ENCODE measurements at places on chromosomes 1 and 21. TPM values are rescaled to one million over a fixed set of nuclear protein-coding genes. Genes with fewer than 3 reads are reported as not detected.
A peak's percentile ranks its signal among the peaks of the same experiment; 100 is the strongest.

DNA sequence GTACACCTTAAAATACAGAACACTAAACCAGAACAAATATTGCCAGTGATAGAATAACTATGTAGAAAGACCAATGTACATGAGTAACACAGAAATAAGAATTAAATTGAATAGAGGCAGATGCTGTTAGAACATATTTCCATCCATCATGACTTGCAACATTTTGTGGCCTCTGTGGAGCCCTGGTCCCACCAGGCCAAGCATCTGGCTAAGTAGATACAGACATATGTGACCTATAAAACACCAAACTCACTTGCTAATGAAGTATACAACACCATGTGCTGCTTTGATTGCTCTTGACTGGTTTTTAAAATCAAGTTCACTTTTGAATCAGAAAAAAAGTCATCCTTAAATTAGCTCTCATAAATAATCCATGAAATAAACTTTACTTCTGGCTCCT, 20.5 kb downstream of the SLC19A2 start:
- H3K36me3 ChIP-seq, result no peaks in the 10 kb centered on the region
- peaks cover 3% of the 10 kb centered on the region for H3K4me1 ChIP-seq
- no peak overlapping the region for H3K4me3 ChIP-seq

DNA sequence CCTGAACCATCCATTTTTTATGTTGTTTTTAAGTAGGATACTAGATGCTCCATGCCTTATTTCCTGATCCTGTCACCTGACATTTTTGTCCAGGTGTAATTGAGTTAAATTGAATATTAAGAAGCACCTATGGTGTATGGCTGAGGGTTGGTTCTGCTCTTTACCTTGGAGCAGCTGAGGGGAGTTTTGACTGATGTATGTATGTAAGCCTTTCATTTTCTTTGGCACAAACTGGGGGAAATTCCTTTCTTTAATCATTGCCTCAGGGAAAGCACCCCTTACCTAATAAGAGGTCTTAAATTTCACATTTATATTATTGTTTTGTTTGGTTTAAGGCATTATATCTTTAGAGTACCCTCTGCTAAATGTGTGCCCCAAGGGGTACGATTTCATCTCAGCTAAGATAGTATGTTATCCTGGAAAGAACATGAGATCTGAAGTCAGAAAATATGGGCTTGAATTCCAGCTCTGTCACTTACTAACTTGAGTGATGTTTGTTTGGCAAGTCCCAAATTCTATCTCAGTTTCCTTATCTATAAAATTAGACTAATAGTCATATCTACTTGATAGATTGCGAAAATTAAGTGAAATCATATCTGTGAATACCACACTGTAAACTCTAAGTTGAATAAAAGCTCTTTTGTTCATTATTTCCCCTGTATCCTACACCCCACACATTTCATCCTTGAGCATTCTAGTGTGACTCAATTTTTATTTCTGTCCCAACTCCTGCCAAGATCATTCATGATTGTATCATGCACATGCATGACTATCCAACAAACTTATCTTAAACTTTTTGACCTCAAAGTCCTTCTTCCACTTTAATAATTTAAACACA, 57.7 kb upstream of the NUF2 start:
- no peak overlapping the region for H3K4me3 ChIP-seq
- DNase-seq, result no peak
- H3K27me3 ChIP-seq, result no peaks in the 10 kb centered on the region
- no peaks in the 10 kb centered on the region for H3K36me3 ChIP-seq
- no peak overlapping the region for H3K27ac ChIP-seq

Gene SLC45A1
- total RNA-seq, result 7.2 TPM

DNA sequence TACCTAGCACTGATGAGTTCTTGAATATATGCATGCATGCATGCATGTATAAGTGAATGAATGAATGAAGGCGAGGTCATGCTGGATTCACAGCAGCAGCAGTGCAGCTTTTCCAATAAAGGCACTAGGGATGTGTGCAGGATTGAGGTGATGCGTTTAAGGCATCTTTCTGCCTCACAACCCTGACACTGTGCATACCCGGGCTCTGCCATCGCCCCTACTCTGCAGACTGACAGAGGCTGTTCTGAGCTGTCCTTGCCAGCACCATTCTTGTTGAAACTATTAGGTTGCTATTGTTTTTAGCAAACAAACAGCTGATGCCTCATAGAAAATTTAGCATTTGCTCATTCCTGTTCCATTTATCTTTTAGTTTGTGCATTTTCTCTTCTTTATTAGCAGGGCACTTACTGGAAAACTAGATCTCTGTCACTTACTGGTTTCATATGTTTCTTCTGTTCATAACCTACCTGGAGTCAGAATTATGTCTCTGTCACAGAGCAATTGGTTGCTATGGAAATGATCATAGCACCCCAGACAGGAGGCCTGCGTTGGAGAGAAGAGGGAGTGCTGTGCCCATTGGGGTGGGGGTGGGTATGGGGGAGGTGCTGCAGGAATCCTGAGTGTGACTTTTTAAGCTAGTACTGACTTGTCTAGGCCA, 79.0 kb downstream of the CD58 start:
- no peaks in the 10 kb centered on the region for H3K4me1 ChIP-seq
- H3K4me3 ChIP-seq, result no peak overlapping the region
- no peaks in the 10 kb centered on the region for H3K36me3 ChIP-seq
- no peak overlapping the region for H3K27ac ChIP-seq

Gene KCNJ9
- not detected for total RNA-seq

Gene HRNR
- not detected for total RNA-seq

GRCh38 chr1:48817505-48818114, 40.9 kb upstream of the BEND5 start:
- H3K27me3 ChIP-seq, result no peaks in the 10 kb centered on the region
- no peak overlapping the region for H3K4me3 ChIP-seq
- DNase-seq, result peak; percentile 44
- H3K36me3 ChIP-seq, result no peaks in the 10 kb centered on the region

- H3K36me3 ChIP-seq, result no peaks in the 10 kb centered on the region
- H3K27ac ChIP-seq, result peak overlapping the region; percentile 47
- H3K4me3 ChIP-seq, result peak overlapping the region; percentile 95
- peaks cover 4% of the 10 kb centered on the region for H3K4me1 ChIP-seq
Observed at GRCh38 chr1:179082333-179082998, 596 bp downstream of the TOR3A start.

GRCh38 chr1:151478923-151479322, 19.6 kb upstream of the POGZ start:
- no peaks in the 10 kb centered on the region for H3K4me1 ChIP-seq
- no peak overlapping the region for H3K27ac ChIP-seq
- no peaks in the 10 kb centered on the region for H3K36me3 ChIP-seq

- no peaks in the 10 kb centered on the region for H3K27me3 ChIP-seq
- H3K4me1 ChIP-seq, result peaks cover 3% of the 10 kb centered on the region
- H3K36me3 ChIP-seq, result no peaks in the 10 kb centered on the region
Observed at GRCh38 chr1:9890224-9890731, 19.8 kb downstream of the CTNNBIP1 start.

- peaks cover 13% of the 10 kb centered on the region for H3K4me1 ChIP-seq
- no peaks in the 10 kb centered on the region for H3K36me3 ChIP-seq
- H3K27me3 ChIP-seq, result no peaks in the 10 kb centered on the region
- H3K27ac ChIP-seq, result no peak overlapping the region
- H3K4me3 ChIP-seq, result no peak overlapping the region
- DNase-seq, result no peak
Observed at GRCh38 chr21:31725202-31725839, 6.6 kb downstream of the SCAF4 start.

DNA sequence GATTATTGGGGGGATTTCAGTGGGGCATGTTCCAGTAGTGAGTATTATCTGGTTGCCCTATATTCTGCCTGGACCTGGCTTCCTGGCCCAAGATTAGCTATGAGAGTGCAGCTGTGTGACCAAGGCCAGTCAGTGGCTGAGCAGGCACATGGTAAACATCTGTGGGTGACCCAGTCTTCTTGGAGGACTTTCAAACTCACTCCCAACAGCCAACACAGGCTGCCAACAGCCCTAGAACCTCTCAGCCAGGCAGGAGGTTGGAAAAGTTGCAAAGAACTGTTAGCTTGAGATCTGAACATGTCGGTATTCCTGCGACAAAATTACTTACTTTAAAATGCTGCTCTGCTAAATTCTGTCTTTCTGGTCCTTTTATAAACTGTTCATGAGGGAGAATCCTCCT, 192.4 kb downstream of the TGFBR3 start:
- DNase-seq, result peak; percentile 45
- H3K27ac ChIP-seq, result no peak overlapping the region
- no peaks in the 10 kb centered on the region for H3K36me3 ChIP-seq
- no peaks in the 10 kb centered on the region for H3K27me3 ChIP-seq
- peaks cover 18% of the 10 kb centered on the region for H3K4me1 ChIP-seq

DNA sequence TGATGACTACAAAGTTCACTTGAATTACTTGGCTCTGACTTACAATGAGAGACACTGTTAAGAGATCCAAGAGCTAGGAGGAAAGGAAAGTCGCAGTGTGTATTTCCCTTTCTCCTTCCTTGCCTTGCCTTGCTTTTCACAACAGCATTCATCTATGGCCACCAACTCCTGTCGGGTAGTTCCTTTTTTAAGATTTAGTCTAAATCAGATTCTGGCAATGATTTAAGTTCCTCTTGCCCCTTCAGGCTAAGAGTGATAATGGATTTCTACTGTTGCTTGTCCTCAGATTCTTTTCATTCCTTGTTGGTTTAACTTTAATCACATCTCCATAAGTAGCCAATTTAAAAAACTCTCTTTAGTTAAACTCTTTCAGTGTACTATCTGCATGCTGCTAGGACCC, 91.9 kb downstream of the GTF2B start:
- H3K27me3 ChIP-seq, result no peaks in the 10 kb centered on the region
- no peak overlapping the region for H3K27ac ChIP-seq
- no peaks in the 10 kb centered on the region for H3K4me1 ChIP-seq
- no peak for DNase-seq

Gene FCRL1
- total RNA-seq, result not detected

- peaks cover 34% of the 10 kb centered on the region for H3K4me1 ChIP-seq
- no peaks in the 10 kb centered on the region for H3K36me3 ChIP-seq
- H3K27me3 ChIP-seq, result no peaks in the 10 kb centered on the region
Observed at GRCh38 chr1:201721082-201722049, 107.6 kb upstream of the IPO9 start.

Gene KRTAP7-1
- total RNA-seq, result not detected

Gene CASQ2
- 1.9 TPM for total RNA-seq

GRCh38 chr1:167805041-167805556, 83.3 kb downstream of the MPZL1 start:
- peaks cover 2% of the 10 kb centered on the region for H3K4me1 ChIP-seq
- H3K27me3 ChIP-seq, result no peaks in the 10 kb centered on the region
- H3K36me3 ChIP-seq, result no peaks in the 10 kb centered on the region
- H3K27ac ChIP-seq, result no peak overlapping the region
- H3K4me3 ChIP-seq, result no peak overlapping the region
